LoVo (cell line): ENCODE measurements at places on chromosomes 3 and 15.

GRCh38 chr3:165195241-165195639 lies 944 bp downstream of the SLITRK3 start:
- DNase-seq: no peak

DNA sequence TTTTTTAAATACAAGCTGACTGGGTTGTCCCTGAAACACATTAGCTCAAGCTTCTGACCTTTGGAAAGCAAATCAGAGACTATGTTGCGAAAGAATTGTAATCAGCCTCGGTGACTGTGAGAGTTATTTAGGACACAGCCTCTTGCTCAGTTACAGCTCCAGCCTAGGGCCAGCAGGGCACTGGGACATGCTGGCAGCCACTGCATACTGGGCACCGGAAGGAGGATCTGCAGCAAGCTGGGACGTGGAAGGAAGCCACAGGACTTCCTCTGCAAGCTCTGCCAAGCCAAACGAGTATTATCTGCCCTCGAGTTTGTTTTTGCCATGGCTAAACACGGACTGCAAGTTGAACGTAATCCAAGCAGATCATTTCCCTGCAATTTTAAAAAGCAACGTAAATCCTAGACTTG lies 24.4 kb upstream of the COPG1 start:
- peak; percentile 66 for DNase-seq

DNA sequence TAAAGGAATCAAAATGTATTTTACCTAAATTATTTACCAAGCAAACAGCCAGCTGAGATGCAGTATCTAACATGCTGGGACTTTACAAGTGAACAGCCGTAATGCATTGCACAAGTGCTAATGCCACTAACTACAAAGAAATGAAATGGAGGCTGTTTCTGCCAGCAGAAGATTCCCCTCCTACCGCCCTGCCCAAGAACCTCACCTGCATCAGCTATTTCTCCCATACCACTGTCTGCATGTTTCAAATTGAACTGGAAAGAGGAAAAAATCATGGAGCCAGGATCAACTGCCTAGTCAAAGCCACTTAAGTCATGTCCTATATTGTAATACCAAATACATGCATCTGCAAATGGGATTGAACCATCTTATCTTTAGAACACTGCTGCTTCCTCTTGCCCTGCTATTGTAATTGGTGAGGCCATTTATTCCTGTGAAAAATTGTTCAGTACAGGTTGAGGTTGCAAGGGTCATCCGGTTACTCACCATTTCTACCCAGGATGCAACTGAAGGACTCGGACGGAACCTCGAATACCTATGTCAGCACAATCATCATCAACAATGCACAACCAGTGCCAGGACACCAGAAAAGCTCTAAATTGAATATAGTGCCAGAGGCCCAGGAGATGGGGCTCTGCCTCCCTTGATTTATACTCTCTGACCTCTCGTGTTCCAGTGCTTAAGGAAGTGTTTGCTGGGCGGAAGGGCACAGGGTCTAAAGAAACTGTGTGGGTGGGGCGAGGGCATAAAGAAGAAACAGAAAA lies 27.5 kb downstream of the ANXA2 start:
- no peak for DNase-seq

DNA sequence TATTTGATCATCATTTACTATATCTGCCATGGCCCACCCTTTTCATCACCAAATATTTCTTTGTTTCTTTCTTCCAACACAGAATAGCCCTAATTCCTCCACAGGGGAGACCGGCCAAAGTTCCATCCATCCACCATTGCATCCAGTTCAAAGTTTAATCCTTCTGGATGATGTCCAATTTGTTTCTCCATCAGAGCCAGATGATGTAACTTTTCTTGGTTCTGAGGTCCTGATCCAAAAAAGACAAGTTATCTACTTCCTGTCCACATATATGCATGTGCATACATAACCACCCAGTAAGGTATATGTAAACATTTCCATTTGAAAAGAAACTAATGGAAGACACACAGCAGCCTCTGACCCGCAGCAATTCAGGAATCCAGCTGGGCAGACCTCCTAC lies 237.3 kb downstream of the SHOX2 start:
- DNase-seq: no peak

DNA sequence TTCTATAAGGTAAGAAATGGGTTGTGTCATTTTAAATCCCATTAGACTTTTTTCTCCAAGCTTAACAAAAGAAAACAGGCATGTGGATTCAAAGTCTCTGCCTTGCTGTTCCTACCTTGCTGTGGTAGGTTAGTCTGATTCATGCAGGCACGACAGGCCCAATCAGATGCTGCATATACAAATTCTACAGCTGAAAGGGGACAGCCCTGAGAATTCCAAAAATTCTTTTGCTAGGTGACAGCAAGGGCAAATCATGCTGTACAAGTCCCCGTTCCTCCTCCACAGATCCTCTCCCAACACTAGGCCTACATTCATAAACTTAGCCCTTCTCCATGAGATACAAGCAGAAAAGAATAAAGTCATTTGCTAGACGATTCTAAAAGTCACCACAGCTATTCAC lies 161.2 kb upstream of the THBS1 start:
- DNase-seq: no peak

DNA sequence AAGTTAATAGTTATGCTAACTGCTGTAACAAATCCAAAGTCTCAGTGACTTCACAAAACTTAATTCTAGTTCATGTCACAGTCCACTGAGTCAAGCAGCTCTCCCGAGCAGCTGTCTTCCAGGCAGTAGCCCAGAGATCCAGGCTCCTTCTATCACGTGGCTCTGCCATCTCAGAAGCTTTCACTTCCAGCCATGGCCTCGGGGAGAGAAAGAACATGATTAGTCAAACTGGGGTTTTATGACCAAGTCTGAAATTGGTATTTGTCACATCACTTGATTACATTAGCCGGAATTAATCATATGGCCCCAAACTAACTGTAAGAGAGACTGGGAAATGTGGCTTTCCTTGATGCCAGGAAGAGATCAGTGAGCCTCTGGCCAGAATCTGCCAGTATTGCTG lies 70.2 kb upstream of the DGKG start:
- DNase-seq: no peak

DNA sequence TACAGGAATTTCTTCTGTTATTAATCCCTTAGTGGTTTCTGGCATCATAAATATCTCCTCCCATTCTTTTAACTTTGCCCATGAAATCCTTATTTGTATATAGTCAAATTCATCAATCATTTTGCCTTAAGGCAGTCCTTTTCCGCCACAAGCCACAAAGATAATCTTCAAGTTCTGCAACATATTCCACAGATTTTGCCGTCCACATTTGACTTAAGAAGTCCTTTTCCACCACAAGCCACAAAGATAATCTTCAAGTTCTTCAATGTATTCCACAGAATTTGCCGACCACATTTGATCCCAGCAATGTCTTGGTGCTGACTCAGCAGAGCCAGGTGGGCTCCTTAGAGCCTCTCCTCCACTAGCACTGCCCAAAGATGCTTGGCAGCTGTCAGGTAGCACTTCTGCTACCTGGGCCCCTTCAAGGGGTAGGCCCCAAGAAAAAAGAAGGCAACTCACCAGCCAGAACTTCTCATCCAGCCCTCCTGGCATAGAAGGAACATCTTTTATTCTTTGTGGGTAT lies 35.0 kb downstream of the SEC22C start:
- DNase-seq: no peak

- no peak for DNase-seq
Measured at GRCh38 chr3:125115640-125116039, 59.8 kb upstream of the HEG1 start.

GRCh38 chr3:114624047-114624445 lies 330.2 kb downstream of the TIGIT start:
- DNase-seq: no peak

DNA sequence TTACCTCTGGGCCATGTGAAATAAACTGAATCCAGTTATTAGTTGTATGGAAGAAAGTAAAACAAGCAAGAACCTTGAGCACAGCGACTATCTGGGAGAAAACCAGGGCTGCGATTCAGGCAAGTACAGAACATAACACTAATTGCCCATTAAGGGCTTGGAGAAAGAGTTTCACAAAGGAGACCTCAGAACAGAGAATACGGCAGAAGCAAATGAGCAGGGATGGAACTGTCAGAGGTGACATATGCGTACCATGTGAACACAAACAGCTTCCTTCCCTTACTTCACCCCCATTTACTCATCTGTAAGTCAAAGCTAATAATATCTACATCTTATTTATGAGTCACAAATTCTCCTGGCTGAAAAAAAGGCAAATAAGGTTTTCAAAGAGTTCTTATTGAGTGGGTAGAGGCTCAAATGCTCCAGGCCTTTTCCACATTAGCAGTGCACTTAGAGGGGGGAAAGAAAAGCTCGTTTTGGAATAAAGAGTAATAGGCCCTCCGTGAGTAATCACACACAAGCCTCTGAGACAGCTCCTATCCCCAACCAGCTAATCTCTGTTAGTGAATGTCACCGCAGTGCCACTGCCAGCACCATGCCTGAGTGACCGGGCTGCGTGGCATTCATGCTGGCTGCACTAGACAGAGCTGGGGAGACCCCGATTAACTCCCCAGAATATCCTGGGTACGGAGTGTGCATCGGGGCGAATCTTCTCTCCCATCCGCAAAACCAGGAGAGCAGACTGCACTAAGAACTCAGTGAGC lies 2.6 kb downstream of the PCSK6 start:
- no peak for DNase-seq

- no peak for DNase-seq
Measured at GRCh38 chr3:51943451-51944391, 1.6 kb downstream of the PARP3 start.
